ENCODE measurements at places on chromosomes 12 and 14.
A peak's percentile ranks its signal among the peaks of the same experiment; 100 is the strongest.

GRCh38 chr14:74573421-74574089, 38.5 kb downstream of the LTBP2 start:
- no peak for DNase-seq

DNA sequence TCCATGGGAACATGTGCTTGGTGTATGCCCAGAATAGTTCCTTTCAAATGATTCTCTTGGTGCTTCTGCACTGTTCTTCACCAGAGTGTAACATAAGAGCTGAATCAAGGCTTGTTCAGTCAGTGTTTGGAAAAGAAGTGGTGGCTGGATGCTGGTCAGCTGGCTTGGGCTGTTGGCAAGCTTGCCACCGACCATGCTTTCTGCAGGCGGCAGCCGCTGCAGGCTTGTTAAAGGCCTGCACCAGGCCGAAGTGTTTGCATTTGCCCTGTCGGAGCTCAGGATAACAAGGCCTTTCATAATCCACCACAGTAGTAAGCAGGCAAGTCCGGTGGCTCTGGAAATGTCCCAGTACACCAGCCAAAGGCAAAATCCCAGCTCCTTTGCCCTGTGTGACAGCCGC, 26.9 kb downstream of the DAAM1 start:
- no peak for DNase-seq

DNA sequence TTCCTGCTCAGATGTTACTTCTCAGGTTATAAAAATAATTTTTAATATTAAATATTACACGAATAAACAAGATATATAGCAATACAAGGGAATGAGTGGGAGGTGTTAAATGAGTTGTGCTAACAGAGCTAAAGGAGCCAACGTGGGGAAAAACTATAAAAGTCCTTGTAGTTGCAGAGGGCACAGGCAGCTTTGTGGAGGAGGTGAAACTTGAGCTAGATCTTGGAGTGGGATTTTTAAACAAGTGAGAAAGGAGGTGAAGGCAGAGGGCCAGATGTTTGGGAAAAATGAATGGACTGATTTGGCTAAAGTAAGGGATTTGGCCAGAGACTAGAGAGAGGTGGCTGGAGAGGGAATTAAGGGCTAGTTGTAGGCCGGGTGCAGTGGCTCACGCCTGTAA, 5.2 kb upstream of the FKBP11 start:
- DNase-seq = no peak

DNA sequence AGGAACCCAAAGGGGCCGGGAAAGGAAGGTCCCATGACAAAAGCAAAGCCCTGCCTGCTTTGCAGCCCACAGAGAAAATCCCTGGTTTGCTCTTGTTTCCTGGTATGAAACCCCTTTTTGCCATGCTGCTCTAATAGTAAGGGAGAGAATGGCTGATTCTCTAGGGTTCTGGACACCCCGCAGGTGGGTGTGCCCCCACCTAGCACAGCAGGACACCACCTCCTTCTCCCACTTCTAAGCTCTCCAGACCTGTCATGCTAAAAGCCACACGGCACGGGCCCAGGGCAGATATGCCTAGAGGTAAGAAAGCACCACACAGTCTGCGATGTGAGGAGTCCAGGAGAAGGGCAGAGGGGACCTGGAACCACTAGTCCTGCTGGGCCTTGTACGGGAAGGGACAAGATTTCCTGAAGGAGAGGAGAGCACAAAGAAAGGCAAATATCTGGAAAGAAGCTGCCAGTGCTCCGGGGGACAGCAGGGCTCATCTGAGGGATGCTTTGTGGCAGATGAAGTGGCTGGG, 113.3 kb downstream of the BCL11B start:
- no peak for DNase-seq

DNA sequence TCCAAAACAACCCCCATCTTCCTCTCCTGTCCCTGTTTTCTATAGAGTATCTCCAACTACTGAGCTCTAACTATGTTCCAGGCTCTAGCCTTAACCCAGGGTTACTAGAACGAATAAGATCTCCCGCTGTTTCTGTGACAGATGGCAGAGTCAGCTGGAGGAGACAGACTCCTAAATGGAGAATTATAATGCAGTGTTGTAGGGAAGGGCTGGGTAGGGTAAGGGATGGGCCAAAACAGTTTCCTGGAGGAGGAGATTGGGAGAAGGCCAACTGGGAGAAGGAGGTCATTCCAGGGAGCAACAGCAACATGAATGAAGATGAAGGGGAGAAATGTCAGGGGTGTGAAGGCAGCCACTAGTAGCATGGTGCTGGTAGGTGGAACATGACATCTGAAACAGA, 73.4 kb upstream of the ANO4 start:
- no peak for DNase-seq

DNA sequence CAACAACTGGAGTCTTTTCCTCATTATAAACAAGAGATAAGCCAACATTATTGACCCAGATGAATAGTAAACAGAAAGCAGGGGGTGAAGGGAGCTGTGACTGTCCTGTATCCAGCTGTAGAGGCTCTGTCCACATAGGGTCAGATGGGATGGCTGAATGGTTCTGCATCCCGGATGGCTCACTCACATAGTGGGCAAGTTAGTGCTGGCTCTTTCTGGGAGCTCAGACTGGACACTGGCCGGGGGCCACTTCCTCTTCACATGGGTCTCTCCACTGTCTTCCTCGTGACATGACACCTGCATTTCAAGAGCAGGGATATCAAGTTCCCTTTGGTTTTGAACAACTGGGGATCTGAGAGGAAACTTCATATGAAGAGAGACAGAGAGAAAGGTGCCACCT, 969.6 kb upstream of the TMEM132C start:
- no peak for DNase-seq

GRCh38 chr14:50845166-50845565, 14.2 kb upstream of the NIN start:
- no peak for DNase-seq

DNA sequence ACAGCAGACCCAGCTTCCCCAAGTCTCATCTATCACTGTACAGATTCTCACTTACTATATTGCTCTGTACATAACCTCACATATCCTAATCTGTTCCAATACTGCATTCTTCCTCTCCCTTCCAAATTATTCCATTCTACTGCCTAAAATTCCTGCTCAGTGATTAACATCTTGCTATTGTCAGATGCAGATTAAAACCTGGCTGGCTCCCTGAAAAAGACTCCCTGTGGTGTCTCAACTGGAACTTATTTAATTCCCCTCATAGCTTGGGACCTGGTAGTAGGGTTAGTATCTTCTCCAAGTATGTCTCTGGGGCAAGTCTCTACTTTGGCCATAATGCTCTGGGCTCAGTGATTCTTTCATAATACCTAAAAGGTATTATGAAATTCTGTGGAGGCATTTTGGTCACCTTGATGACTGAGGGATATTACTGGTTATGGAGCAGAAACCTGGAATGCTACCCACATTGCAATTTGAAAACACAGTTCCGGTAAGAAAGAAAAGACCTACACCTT, 55.8 kb downstream of the PAWR start:
- no peak for DNase-seq

GRCh38 chr12:124888260-124888659, 24.6 kb upstream of the SCARB1 start:
- no peak for DNase-seq

GRCh38 chr12:124232654-124232987, 62.3 kb upstream of the RFLNA start:
- DNase-seq = no peak

- no peak for DNase-seq
Measured at GRCh38 chr12:127455347-127456265, 811.4 kb upstream of the TMEM132C start.

- no peak for DNase-seq
Measured at GRCh38 chr14:74713395-74713735, 421 bp downstream of the FCF1 start.

GRCh38 chr14:68748691-68749090, 44.2 kb downstream of the ZFP36L1 start:
- DNase-seq = no peak

DNA sequence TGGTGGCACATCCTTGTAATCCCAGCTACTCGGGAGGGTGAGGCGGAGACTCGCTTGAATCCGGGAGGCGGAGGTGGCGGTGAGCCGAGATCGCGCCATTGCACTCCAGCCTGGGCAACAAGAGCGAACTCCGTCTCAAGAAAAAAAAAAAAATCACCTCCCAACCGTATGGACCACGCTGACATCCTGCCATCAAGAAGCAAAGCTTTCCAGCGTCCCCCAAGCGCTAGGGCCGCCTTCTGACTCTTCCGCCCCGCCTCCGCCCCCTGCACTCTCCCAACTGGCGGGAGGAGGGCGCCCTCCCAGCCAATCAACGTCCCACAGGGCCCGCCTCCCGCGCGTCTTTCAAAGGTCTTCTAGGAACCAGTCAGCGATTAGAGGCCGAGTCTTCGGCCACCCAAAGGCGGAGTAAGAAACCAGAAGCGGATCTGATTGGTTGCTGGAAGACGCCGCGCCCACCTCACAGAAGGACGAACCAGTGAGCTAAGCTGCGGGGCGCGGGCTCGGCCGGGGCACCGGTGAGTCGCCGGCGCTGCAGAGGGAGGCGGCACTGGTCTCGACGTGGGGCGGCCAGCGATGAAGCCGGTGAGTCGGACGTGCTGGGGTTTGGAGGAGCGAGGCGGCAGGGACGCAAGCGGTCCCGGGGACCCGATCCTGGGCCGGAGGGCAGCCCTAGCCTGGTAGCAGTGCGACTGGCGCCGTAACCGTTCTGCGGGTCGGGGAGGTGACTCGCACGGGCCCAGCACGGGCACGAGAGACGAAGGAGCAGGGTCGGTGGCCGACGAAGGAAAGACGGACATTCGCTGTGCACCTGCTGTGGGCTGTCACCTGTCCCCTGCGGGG, at the start of gene CDKN3:
CDKN3 (plus strand) TSS at position 515 of the 843 bp plus-strand sequence; CDS start at position 577, 62 bp downstream.
- peak; percentile 96 for DNase-seq

DNA sequence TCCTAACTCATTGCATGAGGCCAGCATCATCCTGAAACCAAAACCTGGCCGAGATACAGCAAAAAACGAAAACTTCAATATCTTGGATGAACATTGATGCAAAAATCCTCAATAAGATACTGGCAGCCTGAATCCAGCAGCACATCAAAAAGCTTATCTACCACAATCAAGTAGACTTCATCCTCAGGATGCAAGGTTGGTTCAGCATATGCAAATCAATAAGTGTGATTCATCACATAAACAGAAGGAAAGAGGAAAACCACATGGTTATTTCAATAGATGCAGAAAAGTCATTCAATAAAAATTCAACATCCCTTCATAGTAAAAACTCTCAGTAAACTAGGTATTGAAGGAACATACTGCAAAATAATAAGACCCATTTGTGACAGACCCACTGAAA, 56.5 kb upstream of the PPFIA2 start:
- DNase-seq = no peak

GRCh38 chr12:118183155-118183554, 47.2 kb downstream of the PEBP1 start:
- no peak for DNase-seq

- DNase-seq = no peak
Measured at GRCh38 chr12:110688446-110689280, at the start of gene HVCN1. Gene HVCN1, minus strand, starts transcription at chr12:110689115. Its CDS starts 5,870 bp downstream, at chr12:110683245.

GRCh38 chr12:57299514-57300016, 48.6 kb upstream of the STAC3 start:
- no peak for DNase-seq

GRCh38 chr12:19547271-19547671, 108.0 kb downstream of the AEBP2 start:
- no peak for DNase-seq

GRCh38 chr12:84730561-84731162, 181.9 kb downstream of the SLC6A15 start:
- no peak for DNase-seq

GRCh38 chr12:3757261-3757660, 4.4 kb upstream of the CRACR2A start:
- no peak for DNase-seq

DNA sequence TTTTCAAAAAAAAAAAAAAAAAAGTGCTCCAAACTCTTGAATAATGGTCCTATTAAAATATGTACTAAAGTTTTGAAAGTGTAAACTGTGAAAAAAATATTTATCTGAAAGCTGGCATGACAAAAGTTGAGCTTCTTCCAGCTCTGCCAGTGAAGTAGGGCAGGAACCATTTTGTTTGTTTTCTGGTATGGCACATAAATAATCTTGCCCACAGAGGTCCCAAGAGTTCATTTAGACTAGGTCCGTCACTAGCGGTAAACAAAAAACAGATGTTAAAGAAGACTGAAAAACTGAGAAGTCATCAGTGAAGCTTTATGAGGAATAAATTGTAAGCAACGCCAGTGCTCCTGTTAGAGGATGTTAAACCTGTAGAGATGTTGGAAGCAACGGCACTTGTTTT, 7.0 kb downstream of the ERP27 start:
- DNase-seq = no peak

DNA sequence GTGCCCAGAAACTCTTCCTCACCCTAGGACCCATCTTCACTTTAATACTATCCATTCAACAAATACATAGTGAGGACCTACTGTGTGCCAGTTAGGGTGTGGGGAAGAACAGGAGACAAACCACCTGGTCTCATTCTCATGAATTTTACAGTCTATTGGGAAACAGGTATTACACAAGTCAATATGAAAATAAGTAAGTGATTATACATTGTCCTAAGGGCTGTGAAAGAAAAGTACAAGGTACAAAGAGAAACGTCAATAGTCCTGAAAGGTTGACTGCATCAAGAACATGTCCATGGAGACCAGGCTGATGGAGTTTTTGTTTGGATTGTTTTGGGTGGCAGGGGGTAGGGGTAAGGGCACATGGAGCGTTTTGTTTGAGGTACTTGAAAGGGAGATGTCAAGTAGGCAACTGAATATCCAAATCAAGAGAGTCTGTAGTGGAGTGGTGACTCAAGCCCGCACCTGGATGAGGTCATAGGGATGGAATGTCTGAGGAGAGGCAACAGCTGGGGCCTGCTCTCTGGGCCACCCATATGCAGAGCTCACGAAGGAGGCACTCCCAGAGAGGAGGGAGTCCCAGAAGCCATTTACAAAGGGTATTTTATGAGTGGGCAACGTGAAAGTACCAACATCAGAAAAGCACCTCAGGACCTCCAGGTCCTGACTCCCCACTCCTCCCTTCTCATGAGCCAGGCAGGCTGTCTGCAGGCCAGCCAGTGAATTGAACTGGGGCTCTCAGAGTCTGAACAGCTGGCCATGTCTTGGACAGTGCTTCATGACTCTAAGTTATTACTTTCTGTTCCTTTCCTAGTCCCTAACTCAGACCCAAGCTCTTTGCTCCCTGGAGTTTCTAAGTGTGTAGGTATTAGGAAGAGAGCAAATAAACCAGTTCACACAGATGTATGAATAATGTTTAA, 272.0 kb downstream of the ZFP36L1 start:
- DNase-seq = no peak
